ENCODE measurements at places on chromosomes 4 and X. TPM values are rescaled to one million over a fixed set of nuclear protein-coding genes. Genes with fewer than 3 reads are reported as not detected.

GRCh38 chrX:41350150-41350975 lies 16.4 kb downstream of the DDX3X start:
- DNase-seq = no peak

DNA sequence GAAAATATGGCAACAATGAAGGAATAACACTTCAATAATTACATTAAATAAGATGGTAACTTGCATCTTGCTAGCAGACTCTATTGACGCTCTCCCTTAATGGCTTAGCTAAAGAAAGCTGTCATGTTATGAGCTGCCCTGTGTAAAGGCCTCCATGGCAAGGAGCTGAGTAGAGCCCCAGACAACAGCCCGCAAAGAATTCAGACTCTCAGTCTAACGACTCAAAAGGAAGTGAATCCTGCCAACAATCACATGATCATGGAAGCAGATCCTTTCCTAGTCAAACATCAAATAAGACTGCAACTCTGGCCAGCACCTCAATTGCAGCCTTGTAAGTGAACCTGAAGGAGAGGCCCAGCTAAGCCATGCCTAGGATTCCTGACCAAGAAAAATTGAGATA lies 157.6 kb downstream of the MAB21L2 start:
- no peak for DNase-seq

The FAM236B gene
- polyA plus RNA-seq = not detected

GRCh38 chrX:150844016-150844415 lies 54.5 kb downstream of the CD99L2 start:
- no peak for DNase-seq

DNA sequence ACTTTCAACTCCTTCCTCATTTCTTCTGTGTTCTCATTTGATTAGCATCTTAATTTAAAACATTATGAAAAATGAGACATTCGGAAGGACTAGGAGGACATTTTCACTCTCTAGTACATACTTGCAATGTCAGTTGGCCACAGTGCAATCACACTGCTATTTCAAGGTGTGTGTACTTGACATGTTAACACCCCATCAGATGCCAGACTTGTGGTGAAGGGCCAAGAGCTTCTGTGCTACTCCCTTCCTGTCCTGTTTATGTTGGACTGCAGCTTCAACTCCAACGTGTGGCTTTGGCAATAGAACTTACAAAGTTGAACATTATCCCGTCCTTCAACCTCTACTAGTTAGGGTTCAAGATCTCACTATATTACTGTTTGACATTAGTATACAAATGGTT lies 221.0 kb downstream of the PALLD start:
- no peak for DNase-seq

GRCh38 chr4:86452422-86452891 lies 92.6 kb upstream of the MAPK10 start:
- DNase-seq = no peak

GRCh38 chr4:76987153-76987591 lies 37.6 kb downstream of the SEPTIN11 start:
- no peak for DNase-seq

DNA sequence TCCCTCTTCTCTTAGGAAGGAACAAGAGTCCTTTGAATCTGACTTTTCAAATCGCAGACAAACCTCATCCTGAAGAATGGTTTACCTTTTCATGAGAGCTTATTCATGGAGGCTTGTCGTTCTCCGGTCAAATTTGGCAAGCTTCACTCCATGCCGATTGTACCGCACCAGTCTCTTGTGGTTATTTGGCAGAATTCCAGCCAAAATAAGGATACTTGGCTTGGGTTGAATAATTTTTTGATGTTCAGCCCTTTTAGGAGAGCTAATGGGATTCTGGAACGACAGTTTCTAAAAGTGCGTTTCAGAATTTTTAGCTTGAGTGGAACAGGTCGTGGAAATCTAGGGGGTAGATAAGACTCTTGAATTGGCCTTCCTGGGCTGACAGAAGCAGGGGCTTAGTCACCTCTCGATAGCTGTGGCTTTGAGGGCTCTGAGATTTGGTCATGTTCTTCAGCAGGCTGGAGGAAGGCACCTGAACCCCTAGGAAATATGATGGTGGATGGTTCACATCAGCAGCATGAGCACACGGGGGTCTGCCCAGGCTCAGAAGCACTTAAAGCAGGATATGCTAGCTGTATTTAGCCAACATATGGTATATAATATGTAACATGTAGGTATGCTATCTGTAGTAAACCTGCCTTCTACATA lies 1.5 kb downstream of the KLHL2 start:
- DNase-seq = no peak

DNA sequence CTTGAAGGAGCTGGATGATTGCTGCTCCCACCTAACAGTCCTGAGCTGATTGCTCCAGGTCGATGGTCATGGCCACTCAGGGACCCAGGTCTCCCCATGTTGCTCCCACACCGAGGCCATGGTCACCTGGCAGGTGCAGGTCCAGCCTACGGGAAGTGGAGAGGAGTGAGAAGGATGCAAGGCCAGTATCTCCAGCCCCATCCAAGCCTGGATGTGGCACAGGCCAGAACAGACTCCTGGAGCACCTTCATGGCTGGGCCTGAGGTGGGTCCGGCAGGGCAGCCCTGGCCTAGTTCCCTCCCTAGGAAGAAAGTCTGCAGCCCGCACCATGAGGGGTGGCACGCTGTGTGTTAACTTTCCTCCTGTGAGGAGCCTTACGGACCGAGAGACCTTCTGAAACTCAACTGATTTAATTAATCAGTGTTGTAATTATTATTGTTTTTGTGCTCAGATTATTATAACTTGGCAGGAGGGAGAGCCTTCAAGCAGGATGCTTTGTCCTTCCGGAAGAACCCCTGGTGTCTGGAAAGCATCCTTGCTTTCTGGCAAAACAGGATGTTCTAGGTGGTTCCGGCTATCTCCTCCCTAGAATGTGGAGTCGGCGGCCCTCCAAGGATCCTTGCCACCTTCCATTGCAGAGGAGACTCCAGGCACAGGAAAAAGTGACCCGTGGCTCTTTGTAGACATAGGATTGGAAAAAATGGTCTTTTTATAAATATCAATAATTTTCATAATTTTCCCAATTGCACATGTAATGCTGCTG lies 92.3 kb upstream of the ADRA2C start:
- no peak for DNase-seq

The SLC4A4 gene
- polyA plus RNA-seq = not detected

The RAB33A gene
- 2.0 TPM for polyA plus RNA-seq

The SHROOM4 gene
- polyA plus RNA-seq = 0.45 TPM

Data from SK-N-SH (cell line).